ENCODE measurements at places on chromosomes 6 and 20.

GRCh38 chr6:15077961-15078360, 167.9 kb upstream of the JARID2 start:
- DNase-seq = peak; percentile 3

DNA sequence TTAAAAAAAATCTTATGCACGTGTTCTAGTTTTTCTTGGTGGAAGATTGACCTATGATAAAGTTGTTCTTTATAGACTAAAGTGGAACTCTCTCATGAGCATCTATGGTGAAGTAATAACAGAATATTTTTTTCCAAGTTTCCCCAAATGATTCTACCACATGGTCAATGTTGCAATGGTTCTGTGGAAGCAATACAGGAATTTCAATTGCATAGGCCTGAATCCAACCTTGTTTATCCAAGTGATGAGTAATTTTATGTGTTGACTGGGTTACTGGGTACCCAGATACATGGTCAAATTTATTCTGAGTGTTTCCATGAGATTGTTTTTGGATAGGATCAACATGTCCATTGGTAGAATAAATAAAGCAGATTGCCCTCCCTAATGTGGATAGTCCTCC, 581.5 kb downstream of the MMUT start:
- no peak for DNase-seq

- DNase-seq = peak; percentile 29
Measured at GRCh38 chr6:142838821-142839685, 105.9 kb downstream of the HIVEP2 start.

DNA sequence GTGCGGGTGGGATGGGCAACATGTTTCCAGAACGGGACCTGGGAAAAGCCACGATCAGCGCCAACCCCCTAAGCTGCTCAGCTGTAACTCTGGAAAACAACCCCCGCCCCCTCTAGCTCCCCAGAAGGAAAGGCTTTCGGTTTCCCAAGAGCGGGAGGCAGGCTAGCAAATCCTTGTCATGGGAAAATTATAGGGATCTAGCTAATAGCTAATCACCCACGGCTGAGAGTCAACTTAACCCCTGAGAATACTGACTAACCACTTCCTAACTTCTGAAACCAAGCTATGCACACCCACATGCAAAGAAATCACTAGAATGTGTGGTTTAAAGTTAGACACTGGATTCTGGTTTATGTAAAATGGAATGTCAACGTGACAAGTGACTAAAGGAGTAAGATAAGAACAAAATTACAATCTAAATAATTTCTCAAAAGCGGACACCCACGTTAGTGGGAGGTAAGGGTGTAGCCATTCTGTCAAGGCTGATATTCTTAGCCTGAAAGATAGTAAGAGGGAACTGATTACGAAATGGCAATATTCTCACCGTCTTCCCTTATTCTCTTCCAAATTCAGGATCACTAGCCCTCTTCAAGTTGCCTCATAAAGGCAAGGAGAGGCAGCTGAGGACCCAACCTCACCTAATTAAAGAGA, 20.1 kb downstream of the JAG1 start:
- no peak for DNase-seq

DNA sequence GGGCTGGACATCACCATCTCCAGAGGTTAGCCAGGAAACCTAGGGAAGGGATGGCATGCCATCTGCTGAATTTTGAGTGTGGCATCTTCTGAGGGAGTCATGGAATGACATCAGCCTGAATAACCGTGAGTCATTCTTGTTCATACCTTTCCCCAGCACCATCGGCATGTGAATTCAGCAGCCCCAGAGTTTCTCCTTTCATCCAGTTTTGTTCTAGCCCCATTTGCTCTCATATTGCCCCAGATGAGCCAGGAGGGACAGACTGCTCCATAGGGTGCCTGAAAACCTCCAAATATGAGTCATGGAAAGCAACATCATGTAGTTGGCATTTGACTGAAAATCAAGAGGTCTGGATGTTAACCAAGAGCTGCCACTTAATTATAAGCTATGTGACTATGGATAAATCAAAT, 219.2 kb upstream of the SGK1 start:
- no peak for DNase-seq

GRCh38 chr6:21455071-21455470, 138.5 kb upstream of the SOX4 start:
- DNase-seq = no peak

DNA sequence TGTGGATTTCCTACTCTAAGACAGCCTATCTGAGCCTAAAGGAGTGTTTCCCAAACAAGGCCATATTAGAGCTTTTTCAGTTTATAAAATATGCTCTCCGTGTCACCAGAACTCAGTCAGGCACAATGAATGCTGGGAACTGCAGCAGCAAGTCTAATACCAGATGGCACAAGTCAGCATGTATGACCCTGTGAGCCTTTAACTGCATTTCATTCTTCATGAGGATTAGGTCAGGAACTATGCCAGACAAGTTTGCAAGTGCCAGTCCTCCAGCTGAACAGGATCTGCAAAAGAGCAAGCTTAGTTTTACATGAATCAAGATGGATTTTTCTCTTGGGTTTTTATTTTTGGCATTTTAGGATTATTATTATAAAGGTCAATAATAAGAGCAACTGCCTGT, 66.7 kb upstream of the SAMD5 start:
- no peak for DNase-seq

DNA sequence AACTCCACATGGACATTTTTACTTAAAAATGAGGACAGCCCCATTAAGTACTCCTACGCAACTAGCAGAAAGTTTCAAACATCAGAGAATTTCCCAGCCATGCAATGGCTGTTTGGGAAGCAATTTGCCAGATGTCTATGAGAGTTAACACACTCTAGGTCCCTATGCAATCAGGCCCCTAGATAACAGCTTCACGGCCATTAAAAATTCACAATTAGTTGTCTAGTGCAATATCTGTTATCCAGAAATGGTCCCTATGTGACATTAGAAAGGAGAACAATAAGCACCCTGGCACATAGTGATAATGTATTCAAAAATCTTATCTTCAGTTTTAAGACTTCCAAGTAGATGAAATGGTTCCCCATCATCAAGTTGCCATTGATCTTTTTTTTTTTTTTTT, 174.3 kb upstream of the NRSN1 start:
- DNase-seq = no peak
